ENCODE measurements at places on chromosomes 13 and 19.

GRCh38 chr13:100721885-100722512, 47.4 kb upstream of the TMTC4 start:
- peak; percentile 72 for DNase-seq

- no peak for DNase-seq
Measured at GRCh38 chr13:97904059-97904458, 49.4 kb upstream of the IPO5 start.

GRCh38 chr13:91719033-91719432, 320.6 kb downstream of the GPC5 start:
- DNase-seq: peak; percentile 15

- no peak for DNase-seq
Measured at GRCh38 chr13:24356270-24356669, 46.9 kb downstream of the C1QTNF9 start.

DNA sequence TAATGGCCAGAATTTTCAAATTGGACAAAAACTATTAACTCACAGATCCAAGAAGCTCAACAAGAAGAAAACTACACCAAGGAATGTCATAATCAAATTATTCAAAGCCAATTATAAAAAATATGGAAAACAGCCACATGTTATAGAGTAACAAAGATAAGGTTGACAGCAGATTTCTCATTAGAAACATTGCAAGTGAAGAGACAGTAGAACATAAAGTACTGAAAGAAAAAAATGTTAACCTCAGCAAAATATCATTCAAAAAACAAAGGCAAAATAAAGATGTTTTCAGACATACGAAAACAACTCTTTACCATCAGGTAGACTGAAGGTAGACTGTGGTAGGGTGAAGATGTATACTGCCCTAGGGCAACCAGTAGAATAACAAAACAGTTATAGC, 83.4 kb downstream of the KCNRG start:
- DNase-seq: no peak

DNA sequence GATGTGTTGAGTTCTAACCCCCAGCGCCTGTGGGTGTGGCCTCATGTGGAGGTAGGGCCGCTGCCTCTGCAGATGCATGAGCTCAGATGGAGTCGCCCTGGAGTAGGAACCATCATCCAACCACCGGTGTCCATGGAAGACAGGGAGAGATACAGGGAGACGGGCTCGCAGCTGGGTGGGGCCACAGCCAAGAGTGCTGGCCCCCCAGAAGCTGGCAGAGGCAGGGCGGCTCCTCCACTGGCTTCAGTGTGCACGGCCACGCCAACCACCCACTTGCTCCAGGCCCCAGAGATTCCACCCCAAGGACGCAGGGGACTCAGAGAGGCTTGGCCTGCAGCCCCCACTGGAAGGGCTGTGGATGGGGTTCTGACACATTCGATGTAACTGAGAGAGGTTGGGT, 5.4 kb upstream of the MCF2L start:
- no peak for DNase-seq

DNA sequence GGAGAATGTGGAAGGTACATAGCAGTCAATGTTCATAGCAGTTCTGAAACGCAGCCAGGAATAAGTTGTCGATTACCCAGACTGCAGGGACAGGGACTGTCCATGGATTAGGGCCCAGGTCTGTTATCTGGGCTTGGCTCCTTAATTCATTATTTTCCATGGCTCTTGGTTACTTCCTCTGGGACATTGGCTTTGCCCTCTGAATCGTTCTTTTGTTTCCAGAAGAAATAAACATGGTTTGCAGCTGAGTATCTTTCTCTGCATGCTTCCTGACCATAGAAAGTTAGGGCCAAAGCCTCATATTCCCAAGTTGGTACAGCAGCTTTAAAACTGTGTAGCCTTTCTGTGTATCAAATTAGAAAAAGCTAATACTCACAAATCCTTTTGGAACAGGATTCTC, 121.7 kb upstream of the MAB21L1 start:
- DNase-seq: peak; percentile 1

DNA sequence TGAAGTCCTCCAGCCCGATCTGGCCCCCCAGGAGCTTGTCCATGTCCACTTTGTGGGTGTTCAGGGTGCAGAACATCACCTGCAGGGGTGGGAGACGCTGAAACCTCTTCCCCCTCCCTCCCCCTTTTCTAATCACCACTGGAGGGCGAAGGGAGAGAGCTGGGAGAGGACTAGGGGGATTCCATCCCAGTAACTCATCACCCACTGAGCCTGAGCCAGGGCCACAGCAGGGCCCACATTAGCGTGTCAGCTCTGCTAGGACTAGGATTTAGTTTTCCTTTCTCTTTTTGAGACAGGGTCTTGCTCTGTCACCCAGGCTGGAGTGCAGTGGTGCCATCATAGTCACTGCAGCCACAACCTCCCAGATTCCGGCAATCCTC, 5.5 kb upstream of the PTGER1 start:
- DNase-seq: peak; percentile 42

DNA sequence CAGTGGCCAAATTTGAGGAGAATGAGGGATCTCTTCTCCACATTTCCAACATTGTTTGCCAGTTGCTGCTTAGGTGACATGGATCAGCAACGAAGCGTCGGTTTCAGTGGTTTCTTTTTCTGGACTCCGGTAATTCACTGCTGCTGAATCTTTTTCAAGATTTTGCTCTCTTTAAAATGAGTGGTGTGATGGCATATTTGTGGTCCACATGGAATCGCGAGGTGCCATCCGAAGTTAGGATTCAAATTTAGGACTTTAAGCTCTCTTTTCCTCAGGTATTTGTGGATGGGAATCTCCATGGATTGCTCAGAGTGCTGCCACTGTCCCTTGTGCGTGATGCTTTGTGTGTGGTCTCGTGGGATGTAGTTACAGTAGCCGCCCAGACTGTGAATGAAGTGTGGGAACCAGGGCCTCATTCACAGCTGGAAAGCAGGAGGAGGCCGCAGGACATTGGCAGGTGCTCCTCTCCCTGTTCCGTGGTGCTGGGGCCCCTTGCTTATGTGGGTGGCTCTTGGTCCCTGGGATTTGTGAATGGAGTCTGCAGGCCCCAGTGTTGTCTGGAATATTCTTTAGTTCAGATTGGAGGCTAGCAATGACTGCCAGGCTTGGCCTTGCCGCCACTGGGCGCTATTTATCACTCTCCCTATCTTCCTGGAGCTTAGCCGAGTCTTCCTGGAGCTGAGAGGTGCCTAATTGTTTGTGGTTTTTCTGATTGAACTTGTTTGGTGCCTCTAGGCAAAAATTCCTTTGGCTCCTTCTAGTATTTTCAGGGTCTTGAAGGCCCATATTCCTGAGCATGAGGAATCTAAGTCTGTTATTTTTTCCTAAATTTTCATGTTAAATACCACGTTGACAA, 1.5 kb downstream of the ILF3 start:
- DNase-seq: peak; percentile 50

- no peak for DNase-seq
Measured at GRCh38 chr19:3483226-3483628, at the start of gene SMIM44. SMIM44 (minus strand) TSS chr19:3483441; CDS start chr19:3483403, 38 bp downstream.

DNA sequence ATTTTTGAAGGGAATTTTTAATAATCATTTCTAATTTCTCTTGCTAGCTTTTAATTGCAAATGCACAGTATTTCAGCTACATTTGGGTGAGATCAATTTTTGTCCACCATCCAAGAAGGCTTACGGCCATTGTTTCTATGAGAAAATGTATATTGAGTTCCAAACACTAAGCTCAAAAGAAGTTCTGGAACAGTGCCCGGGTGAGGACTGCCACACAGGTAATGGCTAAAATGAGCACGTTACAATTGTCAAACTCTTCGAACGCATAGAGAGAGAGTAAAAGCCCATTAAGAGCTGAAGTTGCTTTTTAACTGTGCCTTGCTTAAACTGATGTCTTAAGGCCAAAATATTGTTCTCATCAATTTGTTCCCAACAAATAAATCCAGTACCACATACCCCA, 755.0 kb downstream of the DIAPH3 start:
- no peak for DNase-seq

DNA sequence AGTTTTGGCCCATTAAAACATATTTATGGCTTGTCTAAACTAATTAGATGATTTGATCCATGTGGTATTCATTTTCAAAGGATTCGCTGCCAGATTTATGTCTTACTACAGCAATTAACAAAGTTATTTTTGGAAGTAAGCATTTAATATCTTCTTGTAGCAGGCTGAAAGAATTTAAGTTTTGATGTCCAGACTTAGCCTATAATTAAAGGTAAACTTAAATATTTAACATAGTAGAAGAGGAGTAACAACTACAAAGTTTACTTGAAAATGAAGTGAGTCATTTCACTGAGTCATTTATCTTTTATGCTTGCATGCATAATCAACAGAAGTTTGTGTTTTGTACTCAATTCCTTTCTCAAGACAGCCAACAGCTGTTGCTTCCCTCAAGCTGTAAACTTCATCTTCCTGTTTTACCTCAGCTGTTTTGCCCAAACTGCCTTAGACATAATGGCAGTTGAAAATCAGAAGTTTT, 58.1 kb downstream of the EDNRB start:
- peak; percentile 55 for DNase-seq
